Hematopoietic multipotent progenitor cell treated with erythropoietin and hydrocortisone succinate and interleukin-3 and kit ligand, for 17 days (in vitro differentiated cells): ENCODE measurements at places on chromosomes 3 and 15.

GRCh38 chr3:73602170-73602569 lies 22.6 kb downstream of the PDZRN3 start:
- DNase-seq: no peak

- no peak for DNase-seq
These were observed 40.5 kb downstream of the BCHE start for GRCh38 chr3:165796701-165797100.

- DNase-seq: no peak
These were observed 16.1 kb upstream of the GCNT3 start for GRCh38 chr15:59595434-59595915.

- DNase-seq: peak; percentile 62
These were observed 33.2 kb downstream of the SLC25A26 start for GRCh38 chr3:66253790-66254620.

GRCh38 chr15:57460208-57460816 lies 84.0 kb downstream of the CGNL1 start:
- DNase-seq: no peak

GRCh38 chr3:74469151-74469550 lies 145.3 kb downstream of the CNTN3 start:
- DNase-seq: no peak

DNA sequence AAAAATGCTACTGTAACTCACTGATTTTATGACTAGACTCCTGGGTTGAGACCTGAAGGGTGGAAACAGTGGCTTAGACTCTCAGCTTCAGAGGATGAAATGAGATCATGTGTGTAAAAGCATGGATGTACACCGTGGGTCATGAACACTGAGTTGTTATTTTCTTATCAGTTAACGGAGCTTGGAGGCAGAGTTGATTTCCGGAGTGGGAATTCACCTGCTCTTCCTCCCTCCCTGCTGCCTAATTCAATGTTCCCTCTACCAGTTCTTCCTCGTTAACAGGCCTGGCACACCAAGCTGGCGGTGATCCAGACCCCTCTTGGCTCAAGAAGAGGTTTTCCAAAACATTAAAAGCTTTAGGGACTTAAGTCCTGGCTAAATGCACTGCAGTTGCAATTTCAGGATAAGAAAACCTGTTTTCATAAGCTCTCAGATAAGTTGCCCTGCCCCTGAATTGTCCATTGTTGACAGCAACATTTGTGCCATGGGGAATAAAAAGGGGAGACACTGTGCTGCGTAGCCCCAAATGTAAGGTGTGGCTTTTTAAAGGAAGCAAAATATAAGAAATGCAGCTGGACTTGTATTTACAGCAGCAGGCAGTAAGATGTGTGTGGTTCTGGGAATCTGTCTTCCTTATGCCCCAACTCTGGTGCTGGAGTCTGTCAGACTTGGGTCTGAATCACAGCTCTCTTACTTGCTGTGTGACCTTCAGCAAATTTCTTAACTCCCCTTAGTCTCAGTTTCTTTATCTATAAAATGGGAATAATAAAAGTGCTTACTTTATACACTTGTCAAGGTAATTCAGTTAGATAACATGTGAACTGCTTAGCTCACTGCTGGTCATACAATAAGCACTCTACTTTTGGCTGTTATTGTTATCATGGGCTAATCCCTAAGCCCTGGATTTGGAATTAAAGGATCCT lies 9.9 kb downstream of the PDIA5 start:
- no peak for DNase-seq

GRCh38 chr3:172181932-172182586 lies 142.7 kb downstream of the FNDC3B start:
- no peak for DNase-seq

GRCh38 chr3:16063603-16064002 lies 110.9 kb upstream of the GALNT15 start:
- DNase-seq: no peak

- no peak for DNase-seq
These were observed 157.0 kb downstream of the FGF12 start for GRCh38 chr3:192570315-192570714.

GRCh38 chr3:37887824-37888223 lies 26.1 kb downstream of the CTDSPL start:
- DNase-seq: no peak

- no peak for DNase-seq
These were observed 83.8 kb upstream of the SLC6A6 start for GRCh38 chr3:14318646-14319045.

DNA sequence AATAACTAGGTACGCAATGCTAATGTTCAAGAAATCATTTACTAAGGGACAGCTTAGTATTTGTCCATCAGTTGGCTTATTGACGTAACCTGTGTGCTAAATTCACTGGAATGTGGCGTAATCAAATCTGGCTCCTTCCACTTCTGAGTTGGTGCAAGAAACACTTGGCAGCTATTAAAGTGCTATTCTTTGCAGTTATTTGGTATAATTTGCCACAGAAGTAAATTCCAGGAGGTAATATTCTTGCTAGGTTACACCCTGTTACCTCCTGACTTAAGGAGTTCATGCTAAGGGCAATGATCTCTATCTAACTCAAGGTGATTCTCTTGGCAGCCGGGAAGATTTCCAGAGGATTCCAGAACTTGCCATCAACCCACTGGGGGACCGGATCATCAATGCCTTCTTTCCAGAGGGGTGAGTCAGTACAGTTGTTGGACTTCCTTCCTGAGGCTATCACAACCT lies 25.5 kb downstream of the CHP1 start:
- DNase-seq: no peak

DNA sequence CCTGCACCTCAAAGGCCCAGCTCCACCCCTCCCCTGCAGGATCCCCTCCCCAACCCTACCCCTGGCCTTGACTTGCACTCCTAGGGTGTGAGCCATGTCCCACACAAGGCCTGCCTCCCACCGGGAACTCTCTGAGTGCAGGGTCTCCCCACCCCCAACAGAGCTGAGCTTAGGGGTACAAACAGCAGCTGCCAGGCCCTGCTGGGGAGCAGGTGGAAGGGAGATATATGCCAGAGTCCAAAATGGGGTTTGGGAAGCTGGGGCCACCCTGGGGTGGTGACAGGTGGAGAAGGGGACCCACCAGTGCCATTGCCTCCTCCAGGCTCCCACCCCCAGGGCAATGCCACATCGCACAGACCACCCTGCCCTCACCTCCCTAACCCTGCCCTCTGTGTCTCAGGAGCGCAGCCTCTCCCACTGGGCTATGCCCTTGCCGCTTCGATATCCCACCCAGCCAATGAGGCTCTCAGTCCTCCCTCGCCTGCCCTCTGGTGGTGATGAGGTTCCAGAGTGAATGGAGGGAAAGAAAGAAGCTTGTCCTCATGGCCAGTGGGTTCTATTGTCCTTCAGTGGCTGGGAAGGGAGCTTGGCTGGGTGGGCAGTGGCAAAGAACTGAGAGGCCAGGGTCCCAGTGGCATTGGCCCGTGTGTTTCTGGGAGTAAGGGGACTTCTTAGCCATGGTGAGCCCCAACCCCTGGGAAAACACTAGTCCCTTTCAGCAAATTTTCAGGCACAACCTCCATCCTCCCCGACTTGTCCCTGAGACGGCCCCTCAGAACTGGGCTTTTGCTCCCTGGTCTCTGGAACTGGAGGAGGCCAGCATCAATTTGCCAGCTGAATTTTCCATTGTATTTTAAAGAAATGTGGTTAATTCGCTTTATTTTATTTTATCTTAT lies 46.8 kb downstream of the CYP11A1 start:
- DNase-seq: no peak

GRCh38 chr3:87004883-87005282 lies 13.9 kb upstream of the VGLL3 start:
- DNase-seq: no peak

GRCh38 chr3:16126634-16127033 lies 47.8 kb upstream of the GALNT15 start:
- DNase-seq: no peak

DNA sequence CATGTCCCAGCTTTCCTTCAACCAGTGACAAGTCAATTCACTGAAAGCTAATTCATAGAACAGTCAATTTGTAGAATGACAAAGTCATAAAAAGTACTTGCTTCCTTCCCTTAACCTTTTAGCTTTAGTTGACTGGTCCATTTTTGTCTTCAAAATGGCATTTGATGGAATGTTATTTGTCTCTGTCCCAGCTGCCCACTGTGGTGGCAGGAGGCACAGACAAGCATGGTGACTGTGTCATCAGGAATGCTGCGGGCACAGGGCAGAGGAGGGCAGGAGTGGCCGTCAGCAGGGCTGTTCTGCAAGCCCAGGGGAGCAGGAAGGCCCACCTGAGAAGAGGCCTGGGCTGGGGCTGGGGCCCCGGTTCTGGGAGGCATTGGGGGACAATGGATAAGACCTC lies 10.0 kb downstream of the IQSEC1 start:
- no peak for DNase-seq

DNA sequence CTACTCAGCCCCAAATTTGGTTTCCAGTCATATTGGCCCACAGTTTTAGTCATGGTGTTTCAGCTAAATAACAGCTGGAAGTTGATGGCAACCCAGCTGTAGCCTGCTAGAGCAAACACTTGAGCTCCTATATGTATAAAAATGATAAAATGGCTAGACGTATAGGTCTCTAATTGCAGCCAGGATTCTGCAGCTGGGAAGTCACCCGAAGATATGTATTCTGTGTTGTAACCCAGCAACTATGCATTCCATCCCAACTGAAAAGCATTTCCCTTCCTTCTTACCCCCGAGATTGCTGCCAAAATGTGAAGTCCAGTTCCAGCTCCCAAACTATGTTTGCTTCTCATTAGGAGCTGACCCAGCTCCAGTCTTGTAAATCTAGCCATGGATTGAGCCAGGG lies 408.4 kb downstream of the AGBL1 start:
- DNase-seq: no peak

DNA sequence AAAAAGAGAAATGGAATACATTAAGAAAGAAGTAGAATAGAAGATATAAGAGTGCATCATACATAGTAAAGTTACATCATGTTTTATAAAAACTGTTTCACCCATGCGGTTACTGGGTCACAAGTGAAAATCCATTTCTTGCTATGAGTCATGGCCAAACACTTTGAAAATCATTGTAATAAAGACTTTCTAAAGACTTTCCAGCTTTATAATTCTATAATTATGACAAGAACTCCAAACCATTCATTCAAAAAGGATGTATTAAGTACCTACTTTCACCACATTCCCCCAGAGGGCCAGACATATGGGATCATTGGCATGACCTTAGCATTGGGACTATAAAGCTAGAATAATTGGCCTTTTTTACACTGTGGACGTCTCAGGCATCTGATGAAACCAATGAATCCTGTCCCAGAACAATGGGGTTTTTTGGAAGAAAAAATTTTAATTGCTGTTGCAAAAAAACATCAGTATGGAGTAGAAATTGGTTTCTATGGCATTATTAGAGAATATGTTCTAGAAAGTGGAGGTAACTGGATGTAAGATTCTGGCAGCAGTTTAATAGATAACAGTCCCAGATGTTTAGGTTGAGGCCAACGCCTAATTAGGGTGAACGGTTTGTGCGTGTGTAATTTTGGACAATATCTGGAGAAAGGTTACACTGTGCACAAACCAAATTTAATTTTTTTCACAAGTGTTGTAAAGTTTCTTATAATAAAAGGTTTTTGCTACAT lies 3.3 kb upstream of the SKIC8 start:
- no peak for DNase-seq

DNA sequence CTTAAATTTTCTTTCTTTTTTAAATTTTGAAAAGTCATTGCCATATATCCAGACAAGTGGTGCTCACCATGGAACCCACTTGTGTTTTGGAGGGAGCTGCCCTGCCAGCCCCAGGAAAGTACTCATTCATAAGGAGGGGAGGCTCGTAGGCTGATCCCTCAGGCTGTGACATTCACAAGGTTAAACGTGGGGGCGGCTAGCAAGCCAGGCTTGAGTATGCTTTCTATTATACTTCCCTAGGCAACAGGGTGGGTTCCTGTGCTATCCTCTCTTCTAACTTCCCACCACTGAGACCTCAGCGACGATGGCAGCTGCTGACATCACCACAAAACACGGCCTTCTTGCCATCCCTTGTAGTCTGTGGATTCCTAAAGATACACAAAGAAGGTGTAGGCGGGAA lies 160.5 kb upstream of the C2CD4B start:
- no peak for DNase-seq

- no peak for DNase-seq
These were observed 144.2 kb upstream of the ARHGEF26 start for GRCh38 chr3:153976891-153977554.

DNA sequence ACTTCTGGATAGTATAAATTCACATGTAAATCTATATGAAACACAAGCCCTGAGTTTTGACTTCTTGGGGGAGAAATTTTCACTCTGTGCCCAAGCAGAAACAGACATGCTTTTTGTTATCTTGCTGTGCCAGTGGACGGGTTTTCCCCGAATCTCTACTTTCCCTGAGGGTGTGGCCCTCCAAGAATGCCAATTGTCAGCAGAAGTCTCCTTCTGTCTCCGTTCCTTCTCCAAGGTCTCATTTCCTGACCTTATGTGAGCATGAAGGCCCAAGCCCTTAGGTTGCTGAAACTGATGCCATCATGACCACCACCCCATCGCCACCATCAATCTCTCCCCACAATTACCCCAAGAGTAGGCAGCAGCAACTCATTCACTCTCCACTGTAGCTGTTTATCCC lies 253.8 kb downstream of the XXYLT1 start:
- DNase-seq: no peak

GRCh38 chr3:195543500-195544229 lies 540 bp upstream of the PPP1R2 start:
- DNase-seq: no peak

- DNase-seq: no peak
These were observed 418.9 kb upstream of the NAALADL2 start for GRCh38 chr3:174440253-174440701.

GRCh38 chr3:100024520-100025303 lies 89.6 kb downstream of the FILIP1L start:
- DNase-seq: no peak

- no peak for DNase-seq
These were observed 126.0 kb downstream of the ZNF609 start for GRCh38 chr15:64586259-64586870.

- DNase-seq: no peak
These were observed 11.4 kb upstream of the SLC6A6 start for GRCh38 chr3:14391033-14391432.

DNA sequence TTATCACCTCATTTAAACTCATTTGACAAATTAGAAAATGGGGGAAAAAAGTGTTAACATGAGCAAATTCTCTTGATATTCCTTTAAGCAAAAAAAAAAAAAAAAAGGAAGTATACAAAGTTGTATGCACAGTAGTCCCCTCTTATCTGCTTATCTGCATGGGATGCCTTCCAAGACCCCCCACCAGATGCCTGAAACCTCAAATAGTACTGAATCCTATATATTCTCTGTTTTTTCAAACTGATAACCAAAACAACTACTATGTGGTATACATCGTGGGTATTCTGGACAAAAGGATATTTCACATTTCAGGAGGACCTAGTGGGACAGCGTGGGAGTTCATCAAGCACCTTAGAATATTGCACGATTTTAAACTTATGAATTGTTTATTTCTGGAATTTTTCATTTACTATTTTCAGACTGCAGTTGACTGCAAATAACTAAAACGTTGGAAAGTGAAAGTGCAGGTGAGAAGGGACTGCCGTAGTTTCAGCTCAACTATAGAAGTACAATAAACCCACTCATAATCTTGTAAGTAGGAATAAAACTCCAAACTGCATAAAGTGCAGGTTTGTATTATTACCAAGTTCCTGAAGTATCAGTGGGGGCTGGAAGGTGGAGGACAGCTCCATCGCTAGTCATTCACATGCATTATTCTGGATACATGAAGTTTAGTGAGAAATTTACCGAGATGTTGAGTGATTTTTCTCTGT lies 43.6 kb upstream of the PLCL2 start:
- DNase-seq: peak; percentile 30
